Frontal cortex (tissue), 4 donors: ENCODE measurements at places on chromosomes 5 and 9. TPM values are rescaled to one million over a fixed set of nuclear protein-coding genes. Genes with fewer than 3 reads are reported as not detected.

The PCDHGA5 gene
- 5.7 TPM for total RNA-seq

The TPPP gene
- total RNA-seq: 13.5 TPM

The BAAT gene
- under 0.01 TPM for total RNA-seq

DNA sequence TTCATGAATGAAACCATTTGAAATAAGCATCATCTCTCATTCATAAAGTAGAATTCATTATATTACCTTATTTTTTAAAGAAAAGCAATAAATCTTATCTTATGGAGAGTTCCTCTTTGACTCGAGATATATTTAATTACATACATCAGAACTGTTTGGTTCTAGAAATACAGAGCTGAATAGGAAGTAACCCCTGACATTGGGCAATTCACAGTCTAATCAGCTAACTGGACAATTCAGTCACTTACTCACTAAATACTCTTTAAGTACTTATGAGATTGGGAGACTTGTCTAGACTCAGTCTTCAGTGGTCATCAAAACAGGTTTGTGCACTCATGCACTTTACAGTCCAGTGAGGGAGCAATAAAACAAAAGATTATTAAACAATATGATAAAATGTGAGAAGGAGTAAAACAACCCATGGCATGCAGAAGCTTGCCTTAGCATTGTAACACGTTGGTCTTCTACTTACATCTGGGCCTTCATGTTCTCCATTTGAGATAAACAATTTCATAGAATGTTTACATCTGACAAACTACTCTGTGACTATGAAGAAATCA is 11.5 kb upstream of the FBXO38 start:
- no peak for DNase-seq
